Retinal pigment epithelial cell (primary cell): ENCODE measurements at places on chromosomes 11 and 22.

GRCh38 chr11:47161134-47161854 lies 15.4 kb downstream of the ARFGAP2 start:
- no peak for DNase-seq

GRCh38 chr11:74984070-74984469 lies 4.7 kb upstream of the NEU3 start:
- no peak for DNase-seq

- DNase-seq: no peak
These were observed 13.3 kb downstream of the ARHGAP1 start for GRCh38 chr11:46686886-46687795.

DNA sequence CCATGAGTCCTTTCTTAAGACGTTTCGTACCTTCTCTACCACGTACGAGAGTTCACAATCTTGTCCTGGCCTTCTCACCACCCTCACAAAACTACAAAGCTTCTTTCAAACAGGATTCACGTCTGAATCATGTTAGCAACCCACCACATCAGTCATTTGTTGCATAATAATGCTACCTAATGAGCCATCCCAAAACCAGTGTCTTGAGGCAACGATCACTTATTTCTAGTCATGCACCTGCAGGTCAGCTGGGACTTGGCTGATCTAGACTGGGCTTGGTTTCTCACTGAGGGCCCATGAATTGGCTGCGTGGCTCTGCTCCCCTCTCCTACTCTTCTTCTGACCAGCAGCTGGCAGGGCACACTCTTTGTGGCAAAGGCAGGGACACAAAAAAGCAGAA lies 28.3 kb downstream of the LARGE1 start:
- DNase-seq: no peak

DNA sequence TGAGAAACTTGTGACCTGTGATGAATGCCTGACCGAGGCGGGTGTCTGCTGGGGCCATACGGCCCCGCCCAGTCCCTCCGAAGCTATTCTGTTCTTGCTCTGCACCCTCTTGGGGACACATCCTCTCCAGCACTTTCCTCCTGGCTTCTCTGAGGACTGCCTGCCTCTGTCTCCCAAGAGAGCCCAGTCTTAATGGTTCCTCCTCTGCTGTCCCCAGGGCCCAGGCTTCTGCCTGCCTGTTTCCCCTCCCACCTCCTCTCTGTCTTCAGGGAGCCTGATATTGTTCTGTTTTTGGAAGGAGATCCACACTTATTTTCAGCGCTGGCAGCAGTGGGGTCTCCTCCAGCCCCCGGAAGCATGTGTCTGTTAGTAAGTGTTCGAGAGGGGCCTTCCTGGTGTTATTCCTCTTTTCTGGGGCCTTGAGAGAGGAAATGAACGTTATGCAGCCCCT lies 18.7 kb downstream of the SYNGR1 start:
- no peak for DNase-seq

GRCh38 chr11:114683007-114683406 lies 4.7 kb downstream of the NXPE2 start:
- DNase-seq: no peak

GRCh38 chr11:64233913-64234586 lies at the start of gene VEGFB:
Gene VEGFB, plus strand, starts transcription at chr11:64234584. Its CDS starts 250 bp downstream, at chr11:64234834.
- DNase-seq: no peak

DNA sequence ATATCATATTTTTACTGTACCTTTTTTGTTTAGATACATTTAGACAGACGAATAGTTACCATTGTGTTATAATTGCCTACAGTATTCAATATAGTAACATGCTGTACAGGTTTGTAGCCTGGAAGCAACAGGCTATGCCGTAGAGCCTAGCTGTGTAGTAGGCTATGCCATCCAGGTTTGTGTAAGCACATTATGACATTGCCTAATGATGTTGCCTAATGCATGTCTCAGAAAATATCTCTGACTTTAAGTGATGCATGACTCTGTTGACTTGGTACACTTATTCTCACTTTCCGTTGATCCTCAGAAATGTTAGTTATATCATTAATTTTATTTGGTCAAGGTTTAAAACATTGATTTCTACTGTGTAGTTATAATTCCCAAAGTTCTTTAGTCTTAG lies 39.9 kb downstream of the OR2AT4 start:
- DNase-seq: no peak

DNA sequence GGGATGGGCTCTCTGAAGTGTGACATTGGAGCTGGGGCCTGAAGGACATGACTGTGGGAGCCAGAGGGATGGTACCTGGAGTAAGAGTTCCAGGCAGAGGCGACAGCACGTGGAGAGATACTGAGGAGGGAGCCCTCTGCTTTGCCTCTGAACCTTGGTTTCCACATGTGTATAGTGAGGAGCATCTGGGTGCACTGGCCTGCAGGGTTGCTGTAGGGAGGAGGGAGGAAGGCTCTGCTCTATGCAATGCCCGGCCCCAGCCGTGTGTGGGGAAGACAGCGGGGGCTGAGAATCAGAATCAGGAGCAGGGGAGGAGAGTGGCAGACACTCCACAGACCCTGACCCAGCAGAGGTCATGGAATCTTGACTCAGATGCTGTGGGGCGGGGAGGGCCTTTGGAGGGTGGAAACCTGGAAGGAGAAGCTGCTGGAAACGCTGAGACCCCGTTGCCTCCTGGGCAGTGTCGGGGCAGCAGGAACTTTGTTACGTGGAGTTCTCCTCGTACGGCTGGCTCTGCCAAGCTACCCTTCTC lies 4.0 kb downstream of the SCYL1 start:
- DNase-seq: no peak

DNA sequence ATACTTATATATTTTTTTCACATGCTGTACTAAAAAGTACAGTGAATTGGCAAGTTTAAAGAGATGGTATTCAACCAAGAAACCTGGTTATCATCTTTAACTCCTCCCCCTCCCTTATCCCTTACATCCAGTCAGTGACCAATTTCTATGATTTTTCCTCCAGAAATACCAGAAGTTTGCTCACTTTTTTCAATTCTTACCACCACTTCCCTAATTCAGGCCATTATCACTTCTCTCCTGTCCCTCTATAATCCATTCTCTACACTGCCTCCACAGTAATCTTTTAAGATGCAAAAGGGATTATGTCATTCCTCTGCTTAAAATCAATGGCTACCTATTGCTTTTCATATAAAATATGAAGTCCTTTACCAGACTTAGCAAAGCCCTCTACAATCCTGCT lies 62.8 kb downstream of the CEP57 start:
- DNase-seq: no peak

DNA sequence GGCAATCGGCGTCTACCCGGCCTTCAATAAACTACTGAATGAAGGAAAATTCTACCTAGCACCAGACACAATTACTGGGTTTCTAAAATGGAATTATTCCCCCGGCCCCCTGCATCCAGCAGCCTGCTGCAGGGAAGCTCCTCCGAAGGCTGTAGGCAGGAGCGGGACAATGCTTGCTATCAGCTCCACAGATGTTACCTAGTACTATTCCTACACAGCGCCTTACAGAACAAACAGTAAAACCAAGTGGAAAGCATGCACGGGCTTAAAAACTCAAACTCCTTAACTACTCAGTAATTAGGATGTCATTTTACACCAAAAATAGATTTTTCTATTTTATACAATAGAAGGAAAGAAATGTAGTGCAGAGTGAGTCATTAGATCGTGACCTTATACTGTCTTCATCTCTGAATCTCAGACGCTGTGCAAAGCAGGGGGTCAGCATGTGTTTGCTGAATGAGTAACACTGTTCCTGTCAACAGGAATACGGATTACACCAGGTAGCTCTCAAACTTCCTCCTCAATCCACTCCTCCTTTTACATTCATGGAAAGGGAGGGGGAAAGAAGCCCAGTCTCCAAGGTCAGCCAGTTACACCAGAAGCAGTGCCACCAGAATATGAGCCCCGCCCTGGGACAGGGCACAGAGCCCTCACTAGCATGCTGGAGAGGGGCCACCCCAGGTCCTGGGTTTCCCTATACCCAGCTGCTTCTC lies 74.9 kb downstream of the PACSIN2 start:
- DNase-seq: peak; percentile 68

DNA sequence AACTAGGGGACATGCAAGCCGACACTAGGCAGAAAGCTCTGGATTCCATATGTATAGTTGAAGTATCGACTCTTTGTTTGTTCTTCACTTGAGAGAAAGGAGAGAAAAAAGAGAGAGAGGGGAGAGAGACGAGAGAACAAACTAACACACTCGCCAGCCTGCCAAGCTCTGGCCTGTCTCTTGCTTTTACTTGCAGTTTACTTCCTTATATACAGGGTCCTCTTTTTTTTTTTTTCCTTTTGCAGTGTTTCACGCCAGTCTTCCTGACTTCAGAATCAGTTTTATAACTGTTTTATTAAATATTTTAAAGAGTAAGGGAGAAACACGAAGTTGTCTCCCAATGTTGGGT lies 19.9 kb downstream of the TEAD1 start:
- DNase-seq: no peak

DNA sequence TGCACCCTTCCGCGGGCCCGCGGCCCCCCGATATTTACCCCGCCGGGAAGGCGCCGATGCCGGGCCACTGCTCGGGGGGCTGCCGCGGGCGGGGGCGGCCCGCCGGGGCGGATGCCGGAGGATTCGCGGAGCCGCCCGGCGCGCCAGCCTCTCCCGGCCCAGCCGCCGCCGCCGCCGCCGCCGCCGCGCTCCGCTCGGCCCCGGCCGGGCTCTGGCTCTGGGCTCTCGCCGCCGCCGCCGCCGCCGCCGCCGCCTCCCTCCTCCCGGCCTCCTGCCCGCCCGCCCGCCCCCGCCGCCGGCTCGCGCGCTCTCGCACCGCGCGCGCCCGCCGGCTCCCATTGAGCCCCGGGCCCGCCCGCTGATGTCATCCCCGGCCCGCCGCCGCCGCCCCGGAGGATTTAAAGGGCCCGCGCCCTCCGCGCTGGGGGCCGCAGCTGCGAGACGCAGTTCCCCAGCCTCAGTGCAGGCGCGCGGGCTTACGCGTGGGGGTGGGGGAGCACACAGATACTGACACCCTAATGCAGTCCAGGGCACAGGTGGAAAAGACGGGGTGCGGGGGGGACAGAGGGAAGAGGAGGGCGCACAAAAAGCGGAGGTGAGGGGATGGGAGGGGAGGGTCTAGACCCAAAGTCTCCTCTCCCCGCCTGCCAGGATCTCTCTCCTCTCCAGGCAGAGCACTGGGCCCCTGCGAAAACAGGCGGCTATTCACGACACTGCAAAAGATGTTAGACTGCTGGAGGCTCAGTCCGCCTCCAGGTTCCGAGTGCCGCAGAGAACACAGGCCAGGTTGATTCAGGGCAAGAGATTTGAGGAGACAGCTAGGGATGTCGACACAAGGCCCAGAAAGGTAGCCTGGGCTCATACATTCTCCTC lies at the start of gene CSNK1E:
Gene CSNK1E (minus strand): TSS at position 312 of the 873 bp plus-strand sequence. CDS start 3,276 bp downstream, outside the sequence.
- no peak for DNase-seq

GRCh38 chr11:3623121-3623520 lies 18.7 kb downstream of the ART5 start:
- DNase-seq: no peak

DNA sequence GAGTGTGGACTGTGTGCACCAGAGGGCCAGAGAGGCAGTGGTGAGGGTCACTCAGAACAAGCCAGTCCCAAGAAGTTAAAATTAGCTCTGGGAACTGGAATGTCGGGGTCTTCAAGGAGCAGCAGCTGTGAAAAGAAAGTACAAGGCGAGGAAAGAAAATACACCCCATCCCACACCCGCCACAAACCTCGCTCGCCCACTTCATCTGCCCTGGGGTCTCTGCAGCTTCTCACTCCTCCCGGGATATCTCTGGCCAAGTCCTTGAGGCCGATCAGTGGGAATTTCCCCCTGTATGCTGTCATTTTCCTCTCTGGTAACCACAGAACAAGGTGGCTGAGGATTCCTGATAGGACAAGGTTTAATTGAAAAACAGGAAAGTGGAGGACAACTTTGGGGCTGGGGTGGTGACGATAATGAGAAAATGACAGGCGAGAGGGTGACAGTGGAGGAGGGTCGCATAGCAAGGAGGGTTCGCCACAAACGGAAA lies 36.3 kb upstream of the TIMP3 start:
- DNase-seq: no peak

DNA sequence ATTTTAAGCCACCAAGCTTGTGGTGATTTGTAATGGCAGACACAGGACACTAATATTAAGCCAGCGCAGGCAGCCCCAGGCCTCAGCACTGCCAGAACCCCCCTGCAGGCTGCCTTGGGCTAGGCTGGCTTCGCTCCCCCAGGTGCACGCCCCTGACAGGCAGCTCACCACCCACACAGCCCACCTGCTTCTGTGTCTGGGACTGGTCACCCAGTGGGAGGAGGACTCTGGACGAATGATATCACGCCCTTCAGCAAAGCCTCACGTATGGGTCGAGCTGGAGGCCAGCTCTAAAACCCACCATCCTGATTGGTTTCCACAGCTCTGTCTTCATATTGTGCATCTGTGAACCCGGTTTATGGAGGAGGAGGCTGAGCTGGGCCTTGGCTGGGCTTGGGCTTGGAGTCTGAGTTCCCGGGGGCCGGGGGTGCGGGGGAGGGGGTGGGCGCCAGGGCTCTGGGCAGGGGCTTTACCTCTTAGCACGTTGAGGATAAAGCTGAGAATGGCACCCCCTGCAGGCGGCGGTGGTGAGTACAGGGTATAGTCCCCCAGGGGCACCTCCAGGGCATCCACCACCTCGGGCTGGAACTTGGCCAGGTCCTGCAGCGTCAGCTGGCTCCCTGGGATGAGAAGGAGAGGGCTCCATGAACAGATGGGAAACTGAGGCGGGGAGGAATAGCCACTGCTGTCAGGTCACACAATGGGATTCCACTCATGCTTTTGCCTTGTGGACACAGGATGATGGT lies 13.8 kb downstream of the GGT5 start:
- no peak for DNase-seq

- DNase-seq: no peak
These were observed 90.4 kb upstream of the PDGFD start for GRCh38 chr11:104254347-104254746.

- no peak for DNase-seq
These were observed 12.1 kb downstream of the P2RY2 start for GRCh38 chr11:73229896-73230875.

GRCh38 chr11:94933223-94934130 lies 39.9 kb downstream of the CWC15 start:
- peak; percentile 25 for DNase-seq

DNA sequence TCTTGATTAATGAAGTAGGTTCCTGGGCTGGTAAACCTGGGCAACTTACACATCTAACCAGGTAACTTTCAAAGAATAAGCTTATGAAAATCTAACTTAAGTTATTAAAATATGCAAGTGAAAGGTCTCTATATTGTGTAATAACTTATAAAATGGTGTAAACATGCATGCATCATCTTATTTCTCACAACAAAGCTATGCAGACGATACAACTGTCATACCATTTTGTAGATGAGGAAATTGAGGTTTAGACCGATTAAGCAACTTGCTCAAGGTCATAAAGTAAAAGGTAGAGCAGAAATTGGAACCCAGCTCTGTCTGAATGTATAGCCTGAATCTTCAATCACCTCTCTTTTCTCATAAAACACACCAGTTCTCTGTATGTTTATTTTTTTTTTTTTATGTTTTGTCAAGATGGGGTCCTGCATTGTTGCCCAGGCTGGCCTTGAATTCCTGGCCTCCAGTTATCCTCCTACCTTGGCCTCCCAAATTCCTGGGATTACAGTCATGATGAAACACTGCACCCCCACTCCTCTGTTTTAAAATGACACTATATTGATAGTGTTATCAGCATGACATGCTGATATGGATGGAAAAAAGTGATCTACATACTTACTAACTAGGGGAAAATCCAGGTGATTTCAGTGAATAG lies 109.6 kb downstream of the SGSM3 start:
- DNase-seq: no peak
